ENCODE measurements at places on chromosomes 12 and 14. TPM values are rescaled to one million over a fixed set of nuclear protein-coding genes. Genes with fewer than 3 reads are reported as not detected.

CMKLR1 gene
- 6.5 TPM for total RNA-seq

SMCO2 gene
- 0.13 TPM for total RNA-seq

GALNT8 gene
- not detected for total RNA-seq

POTEM gene
- total RNA-seq = not detected

B3GNT4 gene
- total RNA-seq = 0.19 TPM

COA8 gene
- total RNA-seq = 19.9 TPM

GPR137C gene
- 0.56 TPM for total RNA-seq

MGAT4C gene
- 1.2 TPM for total RNA-seq

PLA2G1B gene
- not detected for total RNA-seq

POTEG gene
- not detected for total RNA-seq

MIPOL1 gene
- 10.0 TPM for total RNA-seq

NKX2-1 gene
- not detected for total RNA-seq

SRRM4 gene
- not detected for total RNA-seq

C12orf42 gene
- not detected for total RNA-seq

ITGA7 gene
- total RNA-seq = 51.5 TPM

BICDL1 gene
- total RNA-seq = not detected

SYNDIG1L gene
- not detected for total RNA-seq

SLC4A8 gene
- 3.0 TPM for total RNA-seq

DICER1 gene
- 32.0 TPM for total RNA-seq

CCDC175 gene
- not detected for total RNA-seq

KRT74 gene
- not detected for total RNA-seq

USP44 gene
- 0.79 TPM for total RNA-seq

COCH gene
- total RNA-seq = 0.06 TPM

FZD10 gene
- under 0.01 TPM for total RNA-seq

PRH1 gene
- 11.9 TPM for total RNA-seq

ADAM20 gene
- total RNA-seq = 1.7 TPM

KRT82 gene
- total RNA-seq = not detected

CATSPERB gene
- under 0.01 TPM for total RNA-seq

SIX6 gene
- not detected for total RNA-seq

PPHLN1 gene
- 79.1 TPM for total RNA-seq

RNASE3 gene
- not detected for total RNA-seq

P2RX2 gene
- total RNA-seq = not detected

KRT72 gene
- not detected for total RNA-seq

NEDD8 gene
- total RNA-seq = 300 TPM

ANKRD33 gene
- total RNA-seq = 0.06 TPM

CCDC177 gene
- total RNA-seq = not detected

TOMM20L gene
- total RNA-seq = not detected

PLEK2 gene
- total RNA-seq = 2.2 TPM

KRT73 gene
- not detected for total RNA-seq

ARHGEF40 gene
- total RNA-seq = 33.3 TPM

MYH6 gene
- total RNA-seq = not detected

CRACR2A gene
- 2.1 TPM for total RNA-seq

WASHC4 gene
- 66.5 TPM for total RNA-seq

ADAM21 gene
- 1.2 TPM for total RNA-seq

TSPAN11 gene
- total RNA-seq = 0.26 TPM

MYL2 gene
- not detected for total RNA-seq

NRL gene
- total RNA-seq = 0.79 TPM

TMEM132C gene
- total RNA-seq = not detected

NTS gene
- total RNA-seq = 0.44 TPM

FGD4 gene
- 61.6 TPM for total RNA-seq

RAB3IP gene
- 2.1 TPM for total RNA-seq

L3HYPDH gene
- total RNA-seq = 30.6 TPM

RNF212B gene
- not detected for total RNA-seq

Measured in aortic smooth muscle cell (primary cell).